NCI-H1092 (cell line): ENCODE measurements at places on chromosomes 1 and 21.

GRCh38 chr1:25837262-25837875 lies 17.6 kb downstream of the MTFR1L start:
- no peak for DNase-seq

GRCh38 chr1:230825761-230826160 lies 42.6 kb downstream of the C1orf198 start:
- no peak for DNase-seq

DNA sequence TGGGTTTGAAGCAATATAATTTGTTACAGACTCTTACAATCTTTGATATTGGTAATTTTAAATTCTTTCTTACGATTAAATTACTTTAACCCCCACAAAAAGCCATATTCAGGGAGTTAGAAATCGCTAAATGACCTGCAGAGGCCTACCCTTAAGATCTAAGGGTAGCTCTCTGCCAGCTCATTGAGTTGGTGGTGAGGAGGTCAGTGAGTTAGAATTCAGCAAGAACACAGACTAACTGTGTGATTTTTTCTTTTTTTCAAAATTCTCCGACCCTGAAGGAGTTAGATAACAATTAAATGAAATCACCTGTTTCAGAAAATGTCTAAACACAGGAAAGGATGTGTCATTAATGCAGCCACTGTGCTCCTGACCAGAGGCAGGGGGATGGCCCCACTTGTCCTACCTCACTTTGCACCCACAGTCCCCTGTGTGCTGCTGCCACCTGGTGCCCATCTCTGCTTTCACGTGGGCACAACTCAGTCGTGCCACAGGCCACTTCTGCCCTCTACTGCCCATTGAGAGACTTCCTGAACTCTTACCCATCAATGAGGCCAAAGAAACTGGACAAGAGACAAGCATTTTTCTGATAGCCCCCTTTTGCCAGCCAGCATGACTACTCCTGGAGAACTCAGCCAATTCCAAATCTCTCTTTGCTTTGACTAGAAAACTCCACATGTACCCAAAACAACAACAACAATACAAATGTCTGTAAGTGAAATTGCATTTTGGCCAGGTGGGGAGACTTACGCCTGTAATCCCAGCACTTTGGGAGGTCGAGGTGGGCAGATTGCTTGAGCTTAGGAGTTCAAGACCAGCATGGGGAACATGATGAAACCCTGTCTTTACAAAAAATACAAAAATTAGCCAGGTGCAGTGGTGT lies 8.4 kb downstream of the CFAP45 start:
- DNase-seq, result peak; percentile 85

- DNase-seq, result no peak
Measured at GRCh38 chr1:185601189-185601588, 133.0 kb upstream of the HMCN1 start.

GRCh38 chr1:215958841-215959240 lies 391.7 kb downstream of the KCTD3 start:
- no peak for DNase-seq

DNA sequence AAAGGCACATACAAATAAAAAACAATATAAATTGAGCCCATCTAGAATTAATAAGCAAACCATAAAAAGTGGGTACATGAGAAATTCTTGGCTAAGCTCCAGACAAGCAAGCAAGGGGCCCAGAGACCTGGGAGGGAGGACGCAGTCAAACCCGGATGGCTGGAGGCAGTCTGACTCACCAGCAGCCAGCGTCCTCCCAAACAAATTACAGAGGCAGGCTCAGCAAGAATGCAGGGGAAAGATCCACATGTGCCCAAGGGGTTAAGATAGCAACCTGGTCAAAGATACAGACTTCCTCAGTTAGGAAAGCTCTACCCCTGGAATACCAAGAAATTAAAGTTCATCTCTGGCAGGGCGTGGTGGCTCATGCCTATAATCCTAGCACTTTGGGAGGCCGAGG lies 7.4 kb upstream of the TIAM1 start:
- no peak for DNase-seq

DNA sequence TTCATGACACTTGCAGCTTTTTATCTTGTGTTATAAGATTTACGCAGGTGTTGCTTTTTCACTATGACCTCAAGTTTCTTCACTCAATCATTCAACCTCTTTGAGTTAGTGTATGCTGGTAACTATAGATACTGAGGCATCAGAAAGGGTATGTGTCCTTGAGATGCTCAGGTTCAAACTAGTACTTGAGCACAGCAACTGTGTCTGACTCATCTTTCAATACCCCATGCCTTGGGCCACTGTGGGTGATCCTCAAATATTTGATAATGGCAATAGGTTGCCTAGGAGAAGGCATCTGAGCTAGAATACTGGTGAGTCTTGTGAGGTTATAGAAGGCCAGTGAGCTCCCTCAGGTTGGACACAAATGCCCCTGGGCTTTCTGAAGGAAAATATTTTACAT lies 88.1 kb upstream of the SPATA6 start:
- no peak for DNase-seq

DNA sequence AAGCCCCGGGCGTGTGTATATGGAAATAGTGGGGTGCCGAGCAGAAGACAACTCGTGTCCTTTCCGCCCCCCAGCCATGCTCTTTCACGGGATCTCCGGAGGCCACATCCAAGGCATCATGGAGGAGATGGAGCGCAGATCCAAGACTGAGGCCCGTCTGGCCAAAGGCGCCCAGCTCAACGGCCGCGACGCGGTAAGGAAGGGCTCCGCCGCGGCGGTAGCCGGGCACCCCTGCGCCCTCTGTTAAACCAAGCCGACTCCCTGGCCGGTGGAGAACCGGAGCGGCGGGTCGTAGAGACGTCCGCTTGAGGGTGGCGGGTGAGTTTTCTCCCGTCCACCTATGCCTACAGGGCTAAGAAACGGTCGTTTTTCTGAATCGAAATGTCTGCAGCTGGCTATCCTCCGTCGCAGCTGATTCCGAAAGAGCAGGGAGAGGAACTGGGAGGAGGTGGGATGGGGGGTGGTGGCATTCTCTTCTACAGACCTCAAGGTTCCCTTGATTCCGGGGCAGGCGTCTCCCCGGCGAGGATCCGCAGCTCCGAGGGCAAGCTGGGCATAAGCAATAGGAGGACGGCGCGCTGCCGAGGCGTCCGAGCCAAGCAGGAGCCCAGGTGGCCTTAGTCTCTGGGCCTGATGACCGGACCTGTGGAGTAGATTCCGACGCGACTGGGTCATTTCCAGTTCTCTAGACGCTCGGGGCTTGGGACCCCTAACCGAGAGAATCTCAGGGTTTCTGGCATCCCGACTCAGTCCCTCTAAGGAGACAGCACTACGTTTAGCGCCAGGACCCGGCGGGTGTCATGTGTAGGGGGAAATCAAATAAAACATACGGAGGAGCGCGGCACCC lies 856 bp downstream of the LHX9 start:
- no peak for DNase-seq

- peak; percentile 39 for DNase-seq
Measured at GRCh38 chr21:41369105-41369919, 7.5 kb downstream of the MX2 start.

DNA sequence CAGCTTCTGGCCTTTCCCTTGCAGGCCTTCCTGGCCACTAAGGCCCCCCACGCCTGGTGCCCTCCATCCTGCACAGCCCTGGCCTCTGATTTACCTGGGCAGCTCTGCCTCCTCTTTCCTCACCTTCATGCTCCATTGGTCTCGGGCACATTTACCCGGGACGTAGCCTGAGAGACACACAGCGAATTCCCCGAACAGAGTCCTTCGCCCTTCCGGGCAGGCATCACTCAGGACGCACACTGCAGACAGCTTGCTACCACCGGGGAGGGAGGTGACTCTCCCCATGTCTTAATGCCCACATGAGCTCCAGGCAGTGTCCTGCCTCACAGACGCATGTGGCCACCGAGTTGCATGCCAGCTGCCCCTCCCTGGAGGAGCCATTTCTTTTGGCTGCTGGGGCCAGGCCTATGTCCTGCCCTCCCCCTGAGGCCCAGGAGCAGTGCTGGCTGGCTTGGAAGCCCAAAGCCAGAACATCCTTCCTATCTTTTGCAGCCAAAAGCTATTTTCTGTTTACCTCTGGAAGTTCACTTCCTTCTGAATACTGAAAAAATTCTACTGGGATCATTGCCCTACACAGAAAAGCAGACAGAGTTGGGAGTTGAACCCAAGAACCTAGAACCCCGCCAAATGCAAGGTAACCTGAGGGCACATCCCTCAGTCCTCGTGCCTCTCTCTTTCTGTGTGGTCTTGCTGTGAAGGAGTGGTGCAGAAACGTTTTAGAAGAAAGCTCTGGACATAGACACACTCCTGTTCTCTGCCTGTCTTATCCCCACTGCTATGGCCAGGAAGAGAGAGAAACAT lies 209.5 kb downstream of the TOMM20 start:
- DNase-seq, result no peak

DNA sequence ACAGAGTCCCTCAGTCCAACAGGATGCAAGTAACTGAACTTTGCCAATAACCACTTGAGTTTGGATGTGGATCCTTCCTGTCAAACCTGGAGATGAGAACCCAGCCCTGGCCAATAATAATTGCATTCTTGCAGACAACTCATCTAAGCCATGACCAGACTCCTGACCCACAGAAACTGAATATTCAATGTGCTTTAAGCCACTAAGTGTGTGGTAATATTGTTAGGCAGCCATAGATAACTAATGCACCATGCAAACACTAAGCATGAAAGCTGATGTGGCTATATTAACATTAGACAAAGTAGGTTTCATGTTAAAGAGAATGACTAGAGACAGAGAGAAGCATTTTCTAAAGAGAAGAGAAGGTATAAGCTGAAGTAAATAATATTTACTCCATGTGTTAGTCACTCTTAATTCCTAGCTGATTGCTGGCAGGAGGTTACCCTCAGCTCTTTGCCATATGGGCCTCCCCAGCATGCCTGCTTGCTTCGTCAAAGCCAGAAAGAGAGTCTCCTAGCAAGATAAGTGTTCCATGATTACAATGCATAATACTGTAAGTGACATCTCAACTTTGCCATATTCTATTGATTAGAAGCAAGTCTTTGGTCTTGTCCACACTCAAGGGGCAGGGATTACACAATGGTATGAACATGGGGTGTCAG lies 276.4 kb upstream of the PLXNA2 start:
- no peak for DNase-seq

DNA sequence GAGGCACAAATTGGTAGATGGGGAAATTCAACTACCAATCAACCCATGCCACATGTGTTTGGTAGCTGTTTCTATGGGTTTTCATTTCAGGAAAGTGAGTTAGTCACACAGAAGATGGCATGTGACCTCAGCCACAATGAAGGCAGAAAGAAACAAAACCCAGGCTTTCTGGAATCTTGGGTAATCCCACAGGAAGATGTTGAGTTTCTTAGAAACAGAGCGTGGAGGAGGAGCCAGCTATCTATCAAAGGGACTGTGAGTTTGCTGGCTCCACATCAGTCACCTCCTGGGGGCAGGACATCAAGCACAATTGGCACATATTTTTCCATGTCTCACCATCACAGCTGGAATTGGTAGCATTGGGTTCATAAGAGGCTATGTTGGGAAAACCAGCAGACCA lies 188.9 kb upstream of the PLXNA2 start:
- DNase-seq, result no peak

DNA sequence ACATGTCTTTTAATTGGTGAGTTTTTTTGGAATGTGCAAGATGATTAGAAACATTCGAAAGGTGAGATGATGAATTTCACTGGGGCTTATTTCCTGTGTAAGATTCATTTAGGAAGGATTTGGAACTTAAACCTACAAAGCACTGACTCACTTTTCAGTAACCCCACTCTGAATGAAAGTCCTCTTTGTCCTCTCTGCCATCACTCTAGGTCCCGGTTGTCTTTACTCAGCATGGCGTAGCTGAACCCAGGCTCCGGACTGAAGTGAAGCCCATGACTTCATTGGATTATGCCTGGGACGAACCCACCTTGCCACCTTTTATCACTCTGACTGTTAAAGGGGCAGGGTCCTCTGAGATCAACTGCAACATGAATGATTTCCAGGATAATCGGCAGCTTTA lies 139.4 kb downstream of the VPS13D start:
- DNase-seq, result no peak

DNA sequence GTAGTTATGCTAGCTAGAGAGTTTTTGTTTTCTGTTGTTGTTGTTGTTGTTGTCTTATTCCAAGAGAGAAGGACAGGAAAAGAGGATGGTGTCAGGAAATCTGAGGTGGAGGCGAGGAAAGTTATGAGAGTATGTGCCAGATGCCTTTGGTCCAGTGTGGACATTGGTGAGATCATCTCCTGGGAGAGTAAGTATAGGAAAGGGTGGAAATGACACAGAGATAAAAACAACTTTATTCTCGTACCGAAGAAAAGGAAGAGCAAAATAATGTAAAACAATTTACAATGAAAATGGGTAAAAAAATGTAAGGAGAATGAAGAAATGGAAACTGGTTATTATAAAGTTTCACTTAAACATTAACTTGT lies 97.4 kb upstream of the ADGRL2 start:
- no peak for DNase-seq

DNA sequence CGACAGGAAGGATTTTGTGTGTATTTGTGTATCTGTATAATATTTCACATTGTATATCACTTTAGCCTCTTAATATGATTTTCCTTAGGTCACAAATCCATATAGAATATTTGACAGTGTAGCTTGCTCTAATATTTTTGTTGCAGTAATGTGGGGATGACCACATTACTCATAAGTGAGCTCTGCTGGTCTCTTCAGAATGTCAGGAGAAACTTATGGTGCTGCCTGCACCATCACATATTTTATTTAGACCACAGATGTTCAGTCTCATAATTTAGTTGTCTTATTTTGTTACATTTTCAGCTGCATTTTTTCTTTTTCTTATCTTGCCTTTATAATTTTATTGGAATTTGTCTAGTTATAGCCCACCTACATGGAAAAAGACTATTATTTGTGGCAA lies 205.3 kb downstream of the PBX1 start:
- DNase-seq, result no peak

DNA sequence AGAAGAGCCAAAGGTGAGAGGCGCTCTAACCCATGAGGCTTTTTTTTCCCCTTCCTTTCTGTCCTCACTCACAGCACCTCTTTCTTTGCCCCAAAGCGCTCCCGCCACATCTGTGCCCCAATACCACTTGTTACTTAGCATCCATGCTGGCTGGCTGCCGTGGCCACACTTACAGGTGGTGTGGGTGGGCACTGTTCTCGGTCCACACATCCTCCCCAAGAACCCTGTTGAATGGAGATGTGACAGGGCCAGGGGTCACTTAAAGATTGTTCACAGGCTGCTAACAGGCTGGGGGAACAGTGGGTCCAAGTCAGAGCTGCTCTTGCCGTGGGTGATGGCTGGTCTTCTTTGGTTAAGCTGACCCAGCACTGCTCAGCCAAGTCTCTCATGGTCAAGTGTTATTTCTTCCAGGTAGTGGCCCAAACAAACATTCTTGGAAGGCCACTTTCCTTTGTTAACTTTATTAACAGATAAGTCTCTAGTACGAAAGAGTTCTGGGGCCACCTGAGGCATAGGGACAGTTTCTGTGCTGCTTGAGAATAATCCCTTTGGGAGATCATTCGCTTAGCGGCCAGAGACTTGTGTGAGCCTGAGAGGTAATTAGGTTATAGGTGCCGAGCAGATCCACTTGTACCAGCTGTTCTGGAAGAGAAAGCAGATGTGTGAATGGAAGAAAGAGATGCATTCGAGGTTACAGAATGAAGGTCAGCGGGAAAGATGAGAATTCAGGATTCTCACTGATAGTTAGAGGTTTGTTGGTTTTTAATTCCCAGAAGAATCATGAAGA lies 62.6 kb upstream of the IRF2BP2 start:
- DNase-seq, result no peak
